Natural killer cell treated with Interleukin-12 subunit alpha and Interleukin-12 subunit beta and Interleukin-15 and Interleukin-18, amount 100 ng/mL, for 72 hours (primary cell): ENCODE measurements at places on chromosomes 7 and 10.
A peak's percentile ranks its signal among the peaks of the same experiment; 100 is the strongest.

- DNase-seq = no peak
These were observed 408.7 kb downstream of the REEP3 start for GRCh38 chr10:63929831-63930467.

DNA sequence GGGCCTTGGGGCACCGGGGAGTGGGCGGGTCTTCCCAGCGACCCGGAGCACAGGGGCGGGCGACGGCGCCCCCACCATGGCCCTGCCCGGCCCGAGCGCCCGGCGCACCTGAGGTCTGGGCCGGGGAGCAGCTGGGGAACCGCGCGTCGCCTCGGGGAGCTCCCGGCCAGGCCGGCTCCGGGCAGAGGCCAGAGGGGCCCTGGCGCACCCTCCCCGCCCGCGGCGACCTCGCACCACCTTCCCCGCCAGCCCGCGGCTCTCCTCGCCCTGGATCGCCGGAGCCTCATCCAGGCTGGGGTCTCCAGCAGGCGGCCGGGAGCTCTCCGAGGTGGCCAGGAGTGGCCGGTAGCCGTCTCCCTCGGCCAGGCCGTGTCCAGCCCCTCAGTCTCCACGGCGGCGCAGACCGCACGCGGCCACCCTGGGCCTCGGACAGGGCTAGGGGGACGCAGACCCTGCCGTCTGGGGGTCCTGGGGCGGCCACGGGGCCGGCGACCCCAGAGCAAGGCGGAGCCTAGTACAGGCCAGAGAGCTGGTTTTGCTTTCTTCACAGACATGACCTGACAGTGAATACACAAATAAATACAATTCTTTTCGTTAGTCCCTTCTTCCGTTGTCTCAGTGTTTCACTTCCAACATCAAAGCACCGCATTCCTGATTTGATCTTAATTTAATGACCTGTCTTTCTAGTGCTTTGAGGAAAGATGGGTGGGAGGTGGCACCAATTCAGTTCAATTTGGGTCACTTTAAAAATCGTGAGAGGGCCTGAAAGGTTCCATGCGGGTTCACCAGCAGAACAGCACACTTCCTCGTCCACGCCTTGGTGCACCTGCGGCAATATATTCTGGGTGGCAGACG, 356.9 kb downstream of the DNAJB6 start:
- peak; percentile 54 for DNase-seq

DNA sequence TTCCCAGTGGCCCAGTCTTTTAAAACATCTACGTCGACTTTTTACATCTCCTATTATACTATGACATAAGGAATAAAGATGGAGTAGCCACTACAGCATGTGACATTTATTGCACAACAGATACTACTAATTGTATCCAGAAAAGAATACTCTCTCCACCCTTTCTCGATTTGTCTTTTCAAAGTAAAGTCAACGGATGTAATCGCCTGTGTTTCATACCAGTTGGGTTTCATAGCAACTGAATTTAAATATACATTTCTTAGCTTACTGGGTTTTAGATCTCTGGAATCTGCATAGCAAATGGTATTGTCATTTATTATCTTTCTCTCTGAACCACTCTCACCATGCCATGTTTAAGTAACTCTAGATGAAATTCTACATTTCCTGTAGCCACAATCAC, 86.4 kb upstream of the TRIL start:
- no peak for DNase-seq

- DNase-seq = peak; percentile 44
These were observed 93.9 kb upstream of the PDGFA start for GRCh38 chr7:613442-614140.

DNA sequence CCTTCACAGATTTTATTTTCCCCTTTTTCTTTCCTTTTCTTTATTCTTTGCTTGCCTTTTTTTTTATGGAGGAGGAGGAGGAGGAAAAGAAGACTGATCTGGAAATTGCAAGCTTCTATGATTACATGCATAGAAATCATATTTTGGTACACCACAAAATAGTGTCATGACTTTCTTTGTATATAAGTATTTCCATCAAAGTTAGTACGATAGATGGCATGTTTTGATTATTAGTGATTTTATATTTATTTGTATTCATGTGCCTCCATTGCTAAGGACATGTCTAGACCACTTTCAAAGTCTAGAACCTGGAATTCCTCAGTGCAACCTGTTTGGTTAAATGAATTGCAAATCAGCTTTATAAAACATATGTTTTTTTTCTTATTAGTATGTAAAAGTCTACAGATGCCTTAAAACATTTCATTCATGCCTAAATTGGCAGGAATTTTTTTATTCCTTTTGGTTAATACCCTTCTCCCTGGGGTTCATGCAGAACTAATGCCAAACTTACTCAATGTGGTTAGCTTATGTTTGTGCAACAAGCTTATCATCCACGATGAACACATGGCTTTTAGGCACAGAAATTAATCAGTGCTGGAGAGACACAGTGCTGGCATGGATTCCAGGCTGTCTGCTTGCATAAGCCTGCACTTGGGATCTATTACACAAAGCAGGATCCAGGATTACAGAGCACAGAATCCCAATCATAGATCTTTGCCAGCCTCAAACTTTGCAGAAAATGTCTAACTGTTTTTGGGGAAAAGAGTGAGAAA, 213.1 kb downstream of the CHRM2 start:
- DNase-seq = no peak

GRCh38 chr10:129035052-129035827, 431.8 kb upstream of the MGMT start:
- DNase-seq = peak; percentile 69

GRCh38 chr7:115005953-115006352, 84.1 kb downstream of the MDFIC start:
- no peak for DNase-seq

GRCh38 chr10:102812231-102812876, 24.9 kb downstream of the CYP17A1 start:
- DNase-seq = no peak

DNA sequence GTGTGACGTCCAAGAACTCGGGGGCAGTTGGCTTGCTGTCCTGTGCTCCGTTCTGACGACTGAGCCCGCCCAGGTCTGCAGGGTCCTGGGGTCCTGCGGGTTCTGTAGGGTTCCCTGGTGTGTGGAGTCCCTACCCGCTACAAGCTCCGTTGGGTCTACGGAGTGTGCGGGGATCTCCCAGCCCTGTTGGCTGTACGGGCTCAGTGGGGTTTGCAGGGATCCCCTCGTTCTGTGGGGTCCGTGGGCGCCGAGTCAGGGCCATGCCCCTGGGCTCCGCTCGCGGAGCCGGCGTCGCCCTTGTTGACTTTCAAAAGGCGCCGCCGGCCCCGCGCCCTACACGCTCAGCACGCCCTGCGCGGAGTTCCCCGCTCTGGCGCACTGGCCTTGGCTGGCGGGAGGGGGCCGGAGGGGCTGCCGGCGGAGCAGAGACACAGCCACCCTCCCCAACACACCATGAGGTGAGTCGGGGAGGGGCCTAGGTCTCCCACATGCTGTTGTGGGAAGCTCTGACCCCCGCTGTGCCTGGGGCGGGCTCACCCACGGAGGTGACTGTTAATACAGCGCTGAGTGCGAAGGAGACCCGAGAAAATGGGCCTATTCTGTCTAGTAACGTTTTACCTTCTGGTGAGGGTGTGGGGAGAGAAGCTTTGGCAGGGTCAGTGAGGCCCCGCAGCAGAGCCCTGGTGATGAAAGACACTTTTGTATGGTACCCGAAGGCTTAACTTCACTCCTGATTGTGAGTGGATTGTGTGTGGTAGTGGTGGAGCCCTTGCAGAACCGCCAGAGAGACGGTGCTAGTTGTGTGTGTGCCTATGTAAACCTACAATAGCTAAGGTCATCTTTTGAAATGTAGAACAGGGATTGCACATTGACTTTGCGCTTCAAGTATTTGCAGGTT, 8.1 kb downstream of the TASOR2 start:
- DNase-seq = peak; percentile 82

GRCh38 chr7:7212612-7213011, 30.3 kb downstream of the C1GALT1 start:
- DNase-seq = no peak

GRCh38 chr7:92253251-92253650, 7.5 kb downstream of the ANKIB1 start:
- no peak for DNase-seq

- no peak for DNase-seq
These were observed 135.5 kb upstream of the SORCS3 start for GRCh38 chr10:104505521-104506042.

GRCh38 chr7:44395067-44395466, 69.7 kb upstream of the CAMK2B start:
- no peak for DNase-seq

DNA sequence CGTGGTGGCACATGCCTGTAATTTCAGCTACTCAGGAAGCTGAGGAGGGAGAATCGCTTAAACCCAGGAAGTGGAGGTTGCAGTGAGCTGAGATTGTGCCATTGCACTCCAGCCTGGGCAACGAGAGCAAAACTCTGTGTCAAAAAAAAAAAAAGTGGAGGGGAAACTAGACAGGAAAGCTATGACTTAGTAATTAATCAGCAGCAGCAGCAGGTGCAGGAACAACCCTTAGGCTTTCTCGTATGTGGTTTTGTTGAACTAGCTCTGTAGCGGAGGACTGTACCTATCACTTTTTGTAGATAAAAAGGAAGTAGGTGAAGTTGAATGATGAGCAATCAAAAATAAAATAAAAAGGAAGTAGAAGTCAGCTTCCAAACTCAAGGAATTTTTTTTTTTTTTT, 76.9 kb upstream of the KMT2C start:
- DNase-seq = no peak

GRCh38 chr7:51121036-51121790, 195.4 kb downstream of the COBL start:
- DNase-seq = no peak

DNA sequence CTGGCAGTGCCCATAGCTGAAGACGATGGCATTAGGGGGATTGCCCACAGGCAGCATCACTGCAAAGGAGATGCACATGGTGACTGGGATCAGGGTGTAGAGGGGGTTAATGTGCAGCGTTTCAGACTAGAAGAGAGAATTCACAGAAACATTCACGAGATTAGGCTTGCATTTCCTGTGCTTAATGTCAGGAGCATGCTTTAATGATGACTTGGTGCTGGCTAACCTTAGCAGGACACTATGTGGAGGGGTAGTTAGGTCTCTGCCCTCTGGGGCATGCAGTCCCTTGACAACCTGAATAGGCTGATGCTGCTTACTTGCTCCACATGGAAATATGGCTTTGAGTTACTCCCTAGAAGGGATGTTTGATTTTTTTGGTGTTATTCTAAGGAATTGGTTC, 21.8 kb downstream of the STMP1 start:
- no peak for DNase-seq

DNA sequence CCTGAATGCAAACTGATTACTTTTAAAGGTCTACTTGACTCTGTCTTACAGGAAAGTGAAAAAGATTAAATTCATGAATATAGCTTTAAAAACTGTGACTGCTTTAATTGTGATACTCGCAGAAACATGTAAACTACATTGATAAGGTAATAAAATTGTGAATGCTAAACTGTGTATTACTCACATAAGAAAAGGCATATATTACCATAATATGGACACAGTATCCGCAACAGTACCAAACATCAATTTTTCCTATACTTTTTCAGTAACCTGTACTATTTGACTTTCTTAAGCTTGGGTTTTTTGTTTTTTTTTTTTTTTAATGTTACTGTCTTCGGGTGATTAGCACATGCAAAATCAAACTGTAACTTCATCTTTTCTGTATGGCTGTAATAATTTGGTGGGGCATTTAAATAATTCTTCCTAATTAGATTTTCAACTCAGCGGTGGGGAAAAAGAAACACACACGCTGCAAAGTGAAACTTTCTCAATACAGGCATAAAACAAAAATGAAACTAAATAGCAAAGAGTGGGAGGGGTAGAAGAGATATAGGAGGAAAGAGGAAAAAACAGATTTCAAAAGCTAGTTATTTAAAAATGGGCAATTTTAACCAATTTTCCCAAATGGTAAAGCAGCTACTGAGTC, 23.2 kb downstream of the NT5C3A start:
- no peak for DNase-seq

GRCh38 chr10:79438699-79439085, 6.7 kb downstream of the ZCCHC24 start:
- DNase-seq = no peak

DNA sequence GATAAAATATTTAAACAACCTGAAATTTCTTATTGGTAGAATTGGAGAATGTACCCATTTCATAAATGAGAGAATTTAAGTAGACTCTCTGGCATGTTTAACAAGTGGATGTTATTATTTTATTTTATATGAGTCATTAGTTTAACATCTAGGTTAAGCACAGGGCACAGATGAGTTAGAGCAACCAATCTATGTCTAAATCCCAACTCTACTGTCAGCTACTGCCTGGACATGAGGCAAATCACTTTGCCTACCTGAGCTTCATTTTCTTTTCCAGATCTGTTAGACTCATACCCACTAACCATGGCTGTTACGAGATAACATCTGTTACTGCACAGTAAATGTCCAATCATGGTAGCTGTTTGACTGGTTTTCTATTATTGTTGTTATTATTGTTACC, 251.1 kb downstream of the INHBA start:
- no peak for DNase-seq

DNA sequence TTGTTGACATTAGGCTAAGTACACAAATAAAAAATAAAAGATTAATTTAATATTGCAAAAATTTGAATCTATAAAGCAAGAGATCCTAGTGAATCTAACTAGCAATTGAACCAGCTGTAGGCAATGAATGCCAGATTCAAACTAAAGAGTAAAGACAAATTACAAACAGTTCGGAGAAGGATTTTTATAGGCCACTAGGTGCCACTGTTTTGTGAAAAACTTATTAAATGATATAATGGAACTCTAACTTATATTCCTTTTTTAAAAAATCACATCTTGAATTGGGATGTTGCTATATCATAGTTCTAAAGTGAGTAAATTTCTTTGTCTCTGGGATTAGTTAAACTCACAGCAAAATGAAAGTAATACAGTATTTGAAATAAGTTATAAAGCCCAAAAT, 39.1 kb upstream of the GNAI1 start:
- DNase-seq = no peak

DNA sequence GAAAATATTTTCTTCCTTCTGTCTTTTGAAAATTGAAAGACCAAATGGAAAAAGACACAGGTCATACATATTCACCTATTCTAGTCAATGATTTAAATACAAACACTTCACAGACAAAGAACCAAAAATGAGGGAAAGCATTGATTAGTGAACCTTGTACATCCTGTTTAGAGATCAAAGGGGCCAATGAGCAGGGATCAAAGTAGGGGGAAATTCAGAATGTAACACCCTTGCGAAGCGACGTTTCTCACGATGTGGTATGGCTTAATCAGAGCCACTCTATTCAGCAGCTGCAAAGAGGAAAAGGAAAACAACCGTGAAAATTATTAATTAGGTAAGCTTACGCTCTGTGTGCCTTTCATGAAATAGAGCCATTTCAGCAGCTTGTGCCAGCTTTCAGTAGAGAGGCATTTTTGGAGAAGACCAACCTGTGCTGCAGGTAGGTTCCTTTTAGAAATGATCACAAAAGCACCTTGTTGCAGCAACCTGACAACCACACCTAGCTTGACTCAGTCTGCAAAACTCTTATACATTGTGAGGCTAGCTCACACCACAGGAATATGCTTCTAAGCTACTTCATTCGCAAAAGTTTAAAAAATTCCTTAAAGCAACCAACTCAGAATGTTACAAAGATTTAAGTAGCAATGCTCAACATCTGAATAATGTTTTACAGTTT, 78.0 kb downstream of the DKK1 start:
- DNase-seq = no peak

- no peak for DNase-seq
These were observed 667 bp upstream of the TMEM120A start for GRCh38 chr7:75995052-75995471.
